ENCODE measurements at places on chromosomes 3 and 15.

DNA sequence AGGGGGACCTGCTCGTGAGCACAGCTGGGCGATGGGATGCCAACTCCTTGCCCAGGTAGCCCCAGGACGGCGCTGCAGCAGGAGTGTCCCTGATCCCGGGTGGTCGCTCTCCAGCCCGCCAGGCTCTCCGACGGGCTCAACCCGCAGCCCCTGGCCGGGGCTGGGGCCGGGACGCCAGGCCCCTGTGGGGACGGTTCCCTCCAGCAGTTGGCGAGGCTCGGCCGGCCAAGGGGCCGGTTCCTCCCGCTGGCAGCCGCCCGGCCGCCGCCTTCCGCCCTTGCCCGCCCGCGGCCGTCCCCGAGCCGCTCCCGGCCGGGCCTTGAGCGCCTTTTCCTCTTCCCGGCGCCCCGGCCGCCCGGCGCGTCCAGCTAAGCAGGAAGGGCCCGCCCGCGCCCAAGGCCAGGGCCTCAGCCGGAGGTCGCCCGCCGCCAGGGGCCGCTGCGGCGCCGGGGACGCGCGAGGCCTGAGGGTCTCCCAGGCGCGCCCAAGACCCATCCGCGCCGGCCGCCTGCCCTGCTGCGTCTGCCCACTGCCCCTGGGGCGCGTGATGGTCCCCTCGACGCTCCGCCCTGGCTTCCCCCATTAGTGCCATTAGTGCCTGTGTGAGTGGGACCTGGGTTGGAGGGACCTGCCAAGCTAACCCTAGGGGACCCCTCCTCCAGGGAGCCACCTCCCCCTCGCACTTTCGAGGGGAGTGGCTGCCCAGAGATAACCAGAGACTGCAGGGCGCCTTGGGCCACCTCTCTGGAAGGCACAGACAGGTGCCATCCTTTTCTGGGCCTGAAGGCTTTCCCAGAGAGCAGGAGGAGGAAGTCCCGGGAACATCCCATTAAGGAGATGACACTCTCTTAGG is 106.4 kb downstream of the FBLN2 start:
- no peak for DNase-seq

GRCh38 chr3:161371441-161372320 is at the start of gene SPTSSB:
SPTSSB (minus strand) TSS chr3:161371517; CDS start chr3:161346323, 25,194 bp downstream.
- no peak for DNase-seq

GRCh38 chr15:72276326-72276700 is 4.0 kb upstream of the PARP6 start:
- DNase-seq, result no peak

DNA sequence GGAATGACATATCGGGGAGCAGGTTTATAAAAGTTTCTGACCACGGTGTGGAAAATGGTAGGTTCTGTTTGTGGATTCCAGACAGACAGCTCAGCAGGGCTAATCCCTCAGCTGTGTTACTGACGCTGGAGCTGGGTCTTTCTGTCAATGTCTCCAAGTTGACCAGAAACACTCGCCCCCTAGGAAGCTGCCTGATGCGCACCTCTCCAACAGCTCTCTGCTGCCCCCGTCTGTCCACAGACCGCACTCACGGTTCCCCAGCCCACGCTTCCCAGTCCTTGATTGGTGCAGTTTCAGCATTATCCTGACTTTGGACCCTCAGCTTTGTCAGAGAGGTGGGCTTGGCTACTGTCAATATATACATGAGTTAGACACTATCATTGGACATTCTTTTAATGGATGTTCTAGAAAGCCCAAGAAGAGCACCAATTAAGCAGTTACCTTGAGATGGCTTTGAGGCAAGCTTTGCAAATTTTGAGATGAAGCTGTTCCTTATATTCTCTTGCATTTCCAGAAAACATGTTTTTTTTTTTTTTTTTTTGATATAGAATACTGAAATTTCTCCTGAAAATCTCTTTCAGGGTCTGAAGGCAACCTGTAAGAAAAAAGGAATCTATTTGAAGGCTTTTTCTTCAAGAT is 98.9 kb upstream of the TBC1D5 start:
- no peak for DNase-seq

DNA sequence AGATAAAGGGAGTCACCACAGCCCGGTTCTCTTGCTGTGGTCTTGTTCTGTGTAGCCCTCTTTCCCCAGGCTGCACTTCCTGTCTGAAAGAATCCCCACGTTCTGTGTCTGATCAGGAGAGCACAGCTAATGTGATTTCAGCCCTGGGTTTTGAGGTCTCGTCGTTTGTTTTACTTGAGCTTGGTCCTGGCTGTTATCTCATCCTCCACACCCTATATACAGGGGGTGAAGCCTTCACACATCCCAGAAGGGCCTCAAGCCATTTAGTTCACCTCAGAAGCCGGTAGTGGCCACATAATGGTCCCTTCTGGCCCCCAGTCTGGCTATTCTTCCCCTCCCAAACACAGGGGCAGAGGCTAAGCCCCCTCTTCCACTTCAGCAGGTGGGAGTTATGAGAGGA is 115.6 kb downstream of the PDE8A start:
- no peak for DNase-seq

DNA sequence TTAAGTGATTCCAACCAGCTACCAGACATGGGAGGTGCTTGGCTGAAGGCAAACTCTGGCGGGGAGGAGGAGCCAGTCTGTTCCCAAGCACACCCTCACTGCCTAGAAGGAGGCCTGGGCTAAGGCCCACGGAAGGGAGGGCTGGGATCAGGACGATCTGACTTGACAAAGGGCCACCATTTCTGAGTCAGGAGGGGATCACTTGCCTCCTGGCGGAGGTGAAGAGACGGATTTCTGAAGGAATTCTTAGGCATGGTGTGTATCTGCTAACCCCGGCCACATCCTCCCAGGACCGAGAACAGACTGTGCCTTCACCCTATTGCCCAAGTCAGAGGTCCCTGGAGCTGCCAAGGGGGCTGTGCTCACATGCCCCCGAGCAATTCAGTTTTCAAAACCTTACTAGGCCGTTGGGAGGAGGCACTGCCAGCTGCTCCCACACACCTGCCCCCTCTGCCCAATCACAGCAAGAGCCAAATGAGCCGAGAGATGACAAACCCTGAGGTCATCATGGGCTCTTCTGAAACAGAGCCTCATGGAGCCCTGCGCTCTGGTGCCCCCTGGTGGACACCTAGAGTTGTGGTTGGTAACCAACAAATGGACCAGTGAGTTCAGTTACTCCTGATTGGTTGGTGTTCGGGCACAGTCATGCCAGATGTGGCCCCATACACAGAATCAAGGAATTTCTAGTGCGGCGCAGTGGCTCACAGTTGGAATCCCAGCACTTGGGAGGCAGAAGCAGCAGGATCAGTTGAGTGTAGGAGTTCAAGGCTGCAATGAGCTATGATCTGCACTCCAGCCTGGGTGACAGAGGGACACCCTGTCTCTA is 6.5 kb upstream of the TNK2 start:
- no peak for DNase-seq

DNA sequence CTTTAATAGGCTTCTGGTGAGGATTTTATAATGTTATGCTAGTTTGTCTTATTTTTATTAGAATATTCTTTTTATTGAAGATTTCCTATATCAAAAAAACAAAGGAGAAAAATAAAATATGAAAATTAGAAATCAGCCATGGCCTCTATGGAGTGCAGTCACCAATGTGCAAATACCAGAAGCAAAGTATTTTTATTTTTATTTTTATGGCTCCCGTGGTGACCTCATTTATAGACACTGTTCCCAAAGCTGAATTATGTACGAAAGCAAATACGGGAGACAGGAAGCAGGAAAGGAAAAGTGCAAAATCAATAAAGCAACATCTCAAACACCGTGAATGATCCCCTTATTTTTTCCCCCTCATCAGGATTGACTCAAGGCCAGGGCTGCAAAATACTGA is 35.1 kb downstream of the DAZL start:
- no peak for DNase-seq

DNA sequence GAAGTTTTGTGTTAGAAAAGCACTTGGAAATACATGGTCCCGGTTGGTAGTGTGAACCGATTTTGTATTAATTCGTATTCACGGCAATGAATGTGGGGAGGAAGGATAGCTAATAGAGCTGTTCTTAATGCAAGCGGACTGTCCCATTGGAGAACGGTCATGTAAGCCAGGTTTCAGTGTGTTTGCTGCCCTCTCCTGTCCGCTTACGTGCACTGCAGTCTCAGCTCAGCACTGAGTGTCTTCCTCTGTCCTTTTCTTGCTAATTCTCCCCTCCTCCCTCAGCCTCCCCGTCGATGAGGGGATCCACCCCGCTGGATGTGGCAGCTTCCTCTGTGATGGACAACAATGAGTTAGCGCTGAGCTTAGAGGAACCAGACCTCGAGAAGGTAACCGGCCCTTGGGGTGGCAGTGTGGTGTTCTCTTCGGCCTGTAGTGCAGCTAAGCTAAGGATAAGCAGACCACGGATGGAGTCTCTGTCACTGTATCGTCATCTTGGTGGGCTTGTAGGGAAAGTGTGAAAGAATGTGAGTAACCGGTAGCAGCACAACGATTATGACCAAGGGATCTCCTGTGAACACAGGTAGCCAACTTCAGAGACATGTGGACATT is 267.5 kb upstream of the CHRM5 start:
- DNase-seq, result no peak

- no peak for DNase-seq
These were observed 2.0 kb upstream of the GANC start for GRCh38 chr15:42270996-42271395.

- DNase-seq, result no peak
These were observed 70.1 kb downstream of the SLC12A8 start for GRCh38 chr3:125142420-125142778.

- DNase-seq, result no peak
These were observed 7.4 kb downstream of the ZXDC start for GRCh38 chr3:126468028-126468891.

DNA sequence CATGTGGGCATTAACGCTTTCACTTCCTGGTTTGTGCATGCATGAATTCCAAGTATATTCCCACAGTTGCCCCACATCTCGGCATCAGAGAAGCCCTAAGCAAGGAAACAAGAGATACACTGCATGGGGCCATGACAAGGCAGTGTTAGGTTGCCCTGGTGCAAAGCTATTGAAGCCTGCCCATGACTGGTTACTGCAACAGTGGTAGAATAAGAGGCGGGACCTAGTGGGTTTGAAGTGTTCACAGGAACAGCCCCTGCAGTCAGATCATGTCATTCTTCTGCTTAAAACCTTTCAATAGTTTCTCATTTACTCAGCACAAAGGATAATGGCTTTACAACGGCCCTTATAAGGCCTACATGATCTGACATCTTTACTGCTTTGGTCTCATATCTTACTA is 80.9 kb upstream of the TOPAZ1 start:
- no peak for DNase-seq

DNA sequence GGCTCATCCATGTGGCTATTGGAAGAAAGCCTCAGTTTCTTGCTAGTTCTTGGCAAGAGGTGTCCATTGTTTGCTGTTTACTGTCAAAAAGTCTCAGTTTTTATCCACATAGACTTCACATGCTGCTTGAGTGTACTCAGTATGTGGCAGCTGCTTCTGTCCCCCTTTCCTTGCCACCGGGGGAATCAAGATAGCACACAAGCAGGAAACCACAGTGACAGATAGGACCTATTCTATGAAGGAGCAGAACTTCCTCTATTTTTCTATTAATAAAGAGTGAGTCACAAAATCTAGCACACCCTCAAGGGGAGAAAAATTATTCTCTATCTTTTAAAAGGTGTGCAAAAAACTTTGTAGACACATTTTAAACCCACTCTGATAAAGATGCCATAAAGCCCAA is 121.4 kb upstream of the GMNC start:
- DNase-seq, result no peak

DNA sequence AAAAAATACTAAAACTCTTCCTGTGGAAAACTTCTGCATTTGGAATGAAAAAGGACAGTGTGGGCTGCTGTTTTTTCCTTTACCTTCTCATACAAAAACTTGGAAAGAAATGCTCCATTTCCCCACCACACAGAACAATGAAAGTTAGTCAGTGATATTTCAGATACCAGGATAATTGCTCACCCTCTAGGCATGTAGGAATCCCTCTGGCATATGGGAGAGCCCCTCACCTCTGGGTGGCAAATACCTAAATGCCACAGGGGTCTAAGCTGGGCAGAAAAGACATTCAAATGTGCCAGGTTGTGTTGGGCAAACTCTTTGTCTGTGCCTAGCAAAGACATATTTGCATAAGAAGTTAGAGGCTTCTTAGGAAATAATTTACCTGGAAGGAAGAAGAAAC is 560.3 kb upstream of the NR2F2 start:
- DNase-seq, result no peak

- DNase-seq, result no peak
These were observed 317.5 kb upstream of the SLCO3A1 start for GRCh38 chr15:91535856-91536500.

DNA sequence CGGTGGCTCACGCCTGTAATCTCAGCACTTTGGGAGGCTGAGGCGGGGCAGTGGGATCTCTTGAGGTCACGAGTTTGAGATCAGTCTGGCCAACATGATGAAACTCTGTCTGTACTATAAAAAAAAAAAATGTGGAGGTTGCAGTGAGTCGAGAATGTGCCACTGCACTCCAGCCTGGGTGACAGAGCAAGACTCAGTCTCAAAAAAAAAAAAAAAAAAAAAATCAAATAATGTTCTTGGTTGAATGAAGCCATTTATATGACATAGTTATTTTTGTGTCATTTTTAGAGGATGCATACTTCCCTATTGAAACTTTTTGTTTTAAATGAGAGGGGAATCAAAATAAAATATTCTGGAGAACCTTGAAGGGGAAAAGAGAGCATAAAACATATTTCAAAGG is 3.1 kb downstream of the HMCES start:
- no peak for DNase-seq

GRCh38 chr3:16848007-16848406 is 36.7 kb upstream of the PLCL2 start:
- no peak for DNase-seq

DNA sequence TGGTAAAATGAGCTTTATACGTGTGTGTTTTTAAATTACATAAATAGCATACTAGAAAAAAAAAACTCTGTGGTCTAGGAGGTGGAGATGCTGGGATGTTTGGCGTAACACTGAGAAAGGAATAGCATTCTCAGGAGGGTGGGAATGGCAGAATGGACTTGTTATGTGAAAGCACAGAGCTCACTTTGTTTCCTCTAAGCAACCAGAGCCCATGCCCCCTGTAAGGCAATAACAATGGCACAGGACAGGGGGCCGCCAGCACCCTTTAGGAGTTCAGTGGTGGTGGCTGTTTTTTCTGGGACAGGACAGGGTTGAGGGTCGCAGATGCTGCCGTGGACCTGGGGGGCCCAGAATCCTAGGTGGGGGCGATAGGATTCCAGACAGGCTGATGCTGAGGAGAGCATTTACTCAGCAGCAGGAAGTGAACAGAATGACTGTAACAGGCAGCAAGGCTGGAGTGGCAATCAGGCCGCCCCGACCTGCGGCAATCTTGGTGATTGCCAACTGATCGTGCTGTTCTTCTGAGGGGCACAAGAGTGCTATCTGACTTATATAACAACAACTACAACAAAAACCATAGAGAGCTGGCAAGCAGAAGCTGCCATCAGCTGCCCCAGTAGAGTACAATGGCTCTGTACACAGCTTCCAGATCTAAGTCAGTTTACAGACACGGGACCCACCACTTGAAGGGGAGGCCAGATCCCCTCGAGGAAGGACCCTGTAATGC is 160.4 kb downstream of the UACA start:
- DNase-seq, result no peak

- DNase-seq, result no peak
These were observed 20.2 kb upstream of the SLC6A20 start for GRCh38 chr3:45816544-45816943.

GRCh38 chr15:52288051-52288942 is 7.3 kb downstream of the MYO5C start:
- no peak for DNase-seq

GRCh38 chr3:12409684-12410596 is 74.3 kb upstream of the TSEN2 start:
- DNase-seq, result no peak

- DNase-seq, result no peak
These were observed 152.5 kb upstream of the PEX5L start for GRCh38 chr3:180189310-180189648.

GRCh38 chr15:52579852-52580251 is 11.0 kb upstream of the ARPP19 start:
- DNase-seq, result no peak

Data from SIG-M5 (cell line).